ENCODE measurements at places on chromosomes 3 and 15.

DNA sequence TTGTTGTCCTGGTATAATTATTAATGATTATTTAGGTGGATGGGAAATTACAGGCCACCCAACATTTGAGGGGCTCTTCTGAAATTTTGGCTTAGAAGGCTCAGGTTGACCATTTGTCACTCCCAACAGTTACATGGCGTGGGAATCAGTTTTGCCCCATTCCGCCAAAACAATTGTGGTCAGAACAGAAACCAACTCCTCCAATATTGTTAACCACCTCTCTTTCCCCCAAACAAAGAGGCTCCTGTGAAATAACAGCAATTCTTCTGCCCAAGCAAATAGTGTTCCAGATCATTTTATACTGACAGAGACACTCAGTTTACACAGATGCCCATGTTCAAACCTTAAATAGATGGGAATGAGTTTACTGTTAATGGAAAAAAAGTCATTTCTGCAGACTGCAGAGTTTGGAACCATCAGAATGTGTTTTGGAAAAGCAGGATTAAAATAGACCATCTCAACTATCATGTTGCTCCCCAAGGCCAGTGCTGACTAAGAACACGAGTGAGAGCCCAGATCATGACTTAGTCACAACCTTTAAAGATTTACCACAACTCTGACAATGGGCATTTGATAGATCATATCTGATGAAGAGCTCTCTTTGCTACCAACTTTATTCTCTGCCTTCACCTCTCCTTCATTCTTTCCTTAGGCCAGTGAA is 102.1 kb downstream of the DUT start:
- no peak for DNase-seq

GRCh38 chr15:31248263-31248662 is 78.4 kb upstream of the KLF13 start:
- no peak for DNase-seq

- no peak for DNase-seq
Measured at GRCh38 chr3:25589783-25590258, 74.9 kb downstream of the TOP2B start.

- DNase-seq, result no peak
Measured at GRCh38 chr3:11339541-11339940, 67.3 kb downstream of the ATG7 start.

- no peak for DNase-seq
Measured at GRCh38 chr3:188697127-188697526, 474.6 kb upstream of the TPRG1 start.

All from effector memory CD4-positive, alpha-beta T cell (primary cell).